ENCODE measurements at places on chromosomes 7 and 10. TPM values are rescaled to one million over a fixed set of nuclear protein-coding genes. Genes with fewer than 3 reads are reported as not detected.

DNA sequence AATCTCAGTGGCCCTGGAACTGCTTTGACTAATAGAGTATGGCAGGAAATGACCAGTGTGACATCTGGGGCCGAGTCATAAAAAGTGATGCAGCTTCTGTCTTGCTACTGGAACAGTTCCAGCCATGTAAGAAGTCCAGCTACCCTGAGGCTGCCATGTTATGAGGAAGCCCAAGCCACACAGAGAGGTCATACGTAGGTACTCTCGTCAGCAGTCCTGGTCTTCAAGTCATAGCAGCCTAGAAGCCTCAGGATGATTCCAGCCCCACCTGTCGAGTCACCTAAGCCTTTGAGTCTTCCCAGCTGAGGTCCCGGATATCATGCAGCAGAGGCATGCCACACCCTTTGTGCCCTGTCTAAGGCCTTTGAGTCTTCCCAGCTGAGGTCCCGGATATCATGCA lies 92.1 kb downstream of the PPP1R3C start:
- no peak overlapping the region for H3K4me3 ChIP-seq
- DNase-seq = no peak
- peaks cover 6% of the 10 kb centered on the region for H3K27me3 ChIP-seq
- no peak overlapping the region for H3K27ac ChIP-seq

DNA sequence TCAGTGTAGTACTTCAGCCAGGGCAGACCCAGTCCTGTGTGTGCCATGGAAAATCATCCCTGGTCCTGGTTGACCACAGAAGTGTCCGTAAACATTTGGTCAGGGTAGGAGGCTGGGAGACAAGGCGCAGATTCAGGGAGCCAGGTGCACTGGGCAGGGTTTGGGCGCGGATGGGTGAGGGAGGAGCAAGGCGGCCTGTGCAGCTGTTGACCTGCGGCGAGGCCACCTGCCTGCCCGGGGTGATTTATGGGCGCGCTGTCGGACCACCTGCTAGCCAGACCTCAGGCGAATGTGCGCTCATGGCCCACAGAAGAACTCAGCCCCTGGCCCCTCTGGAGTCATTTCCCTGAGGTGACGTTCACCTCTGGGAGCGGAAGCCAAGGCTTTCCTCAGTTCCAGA lies 6.6 kb downstream of the SFRP5 start:
- peaks cover 8% of the 10 kb centered on the region for H3K27me3 ChIP-seq
- no peak for DNase-seq
- H3K36me3 ChIP-seq = peaks cover 16% of the 10 kb centered on the region
- H3K4me1 ChIP-seq = peaks cover 5% of the 10 kb centered on the region
- no peak overlapping the region for H3K4me3 ChIP-seq
- H3K27ac ChIP-seq = no peak overlapping the region

The FAM13C gene
- not detected for total RNA-seq

- peak overlapping the region; percentile 25 for H3K27ac ChIP-seq
- DNase-seq = no peak
- H3K4me3 ChIP-seq = no peak overlapping the region
These were observed 19.6 kb upstream of the ASCC1 start for GRCh38 chr10:72235544-72236279.

DNA sequence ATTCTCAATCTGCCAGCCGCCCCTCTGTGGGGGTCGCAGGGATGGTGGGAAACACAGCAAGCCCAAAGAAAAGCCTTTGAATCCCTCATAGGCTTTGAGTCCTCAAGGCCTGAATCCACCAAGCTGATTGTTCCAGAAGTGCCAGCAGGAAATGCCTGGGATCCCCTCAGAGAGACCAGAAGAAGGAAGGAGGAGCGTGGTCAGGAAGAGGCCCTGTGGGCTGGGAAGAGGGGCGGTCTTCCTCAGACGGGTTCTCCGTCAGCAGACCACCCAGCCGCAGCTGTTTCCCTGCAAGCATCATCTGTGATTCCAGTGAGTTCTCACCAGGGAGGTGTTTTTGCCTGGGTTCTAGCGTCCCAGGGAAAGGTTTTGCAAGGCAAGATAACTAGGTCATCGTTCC lies 190.0 kb upstream of the KLF6 start:
- H3K4me1 ChIP-seq = peaks cover 40% of the 10 kb centered on the region
- no peak overlapping the region for H3K27ac ChIP-seq
- peaks cover 39% of the 10 kb centered on the region for H3K36me3 ChIP-seq
- no peak overlapping the region for H3K4me3 ChIP-seq
- H3K27me3 ChIP-seq = no peaks in the 10 kb centered on the region

DNA sequence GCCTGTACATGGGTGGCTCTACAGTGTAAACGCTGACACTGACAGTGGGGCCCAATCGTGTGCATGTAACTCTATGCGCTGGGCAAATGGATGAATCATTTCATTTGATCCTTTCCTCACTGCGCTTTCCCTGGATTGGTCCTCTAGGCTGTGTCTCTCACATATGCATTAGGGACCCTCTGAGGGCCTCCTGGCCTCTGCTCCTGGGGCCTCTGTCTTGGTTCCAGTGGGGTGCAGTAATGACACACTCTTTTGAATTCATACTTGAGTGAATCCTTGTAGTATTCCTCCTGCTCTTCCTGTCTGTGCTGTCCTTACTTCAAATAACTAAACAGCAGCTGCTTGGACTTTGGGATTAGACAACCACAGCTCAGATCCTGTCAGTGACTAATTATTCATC lies 176.5 kb upstream of the ADO start:
- no peak overlapping the region for H3K4me3 ChIP-seq
- H3K4me1 ChIP-seq = peaks cover 16% of the 10 kb centered on the region
- peak; percentile 15 for DNase-seq
- peaks cover 2% of the 10 kb centered on the region for H3K36me3 ChIP-seq
- no peaks in the 10 kb centered on the region for H3K27me3 ChIP-seq

DNA sequence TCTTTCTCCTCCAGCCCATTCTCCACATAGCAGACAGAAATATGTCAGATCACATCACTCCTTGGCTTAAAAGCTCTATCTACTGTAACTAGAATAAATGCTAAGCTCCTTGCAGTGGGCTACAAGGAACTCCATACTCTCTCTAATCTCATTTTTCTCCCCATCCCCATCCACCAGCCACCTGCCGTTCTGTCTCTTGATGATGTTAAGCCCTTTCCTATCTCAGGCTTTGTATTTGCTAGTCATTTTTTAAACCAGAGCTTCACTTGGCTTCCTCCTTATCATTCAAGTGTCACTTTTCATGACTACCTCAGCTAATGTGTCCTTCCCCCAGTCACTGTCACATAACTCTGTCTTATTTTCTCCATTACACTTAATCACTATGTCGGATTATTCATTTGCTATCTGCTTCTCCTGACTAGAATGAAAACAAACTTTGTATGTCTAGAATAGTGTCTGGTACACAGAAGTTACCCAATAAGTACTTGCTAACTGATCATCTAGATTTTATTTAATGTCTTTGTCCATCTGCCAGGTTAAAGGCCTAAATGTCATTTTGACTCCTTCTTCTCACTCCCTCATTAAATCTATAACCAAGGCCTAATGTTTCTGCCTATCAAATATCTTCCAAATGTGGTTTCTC lies 87.2 kb upstream of the RPA3 start:
- no peaks in the 10 kb centered on the region for H3K4me1 ChIP-seq
- no peaks in the 10 kb centered on the region for H3K27me3 ChIP-seq
- no peak for DNase-seq
- no peak overlapping the region for H3K4me3 ChIP-seq

- no peak overlapping the region for H3K27ac ChIP-seq
- H3K4me3 ChIP-seq = no peak overlapping the region
- peaks cover 26% of the 10 kb centered on the region for H3K4me1 ChIP-seq
- peaks cover 9% of the 10 kb centered on the region for H3K36me3 ChIP-seq
- no peak for DNase-seq
These were observed 228.0 kb downstream of the EXOC4 start for GRCh38 chr7:133480868-133481267.

GRCh38 chr10:104045151-104046089 lies 40.3 kb downstream of the COL17A1 start:
- no peak for DNase-seq

The ATRNL1 gene
- total RNA-seq = not detected

DNA sequence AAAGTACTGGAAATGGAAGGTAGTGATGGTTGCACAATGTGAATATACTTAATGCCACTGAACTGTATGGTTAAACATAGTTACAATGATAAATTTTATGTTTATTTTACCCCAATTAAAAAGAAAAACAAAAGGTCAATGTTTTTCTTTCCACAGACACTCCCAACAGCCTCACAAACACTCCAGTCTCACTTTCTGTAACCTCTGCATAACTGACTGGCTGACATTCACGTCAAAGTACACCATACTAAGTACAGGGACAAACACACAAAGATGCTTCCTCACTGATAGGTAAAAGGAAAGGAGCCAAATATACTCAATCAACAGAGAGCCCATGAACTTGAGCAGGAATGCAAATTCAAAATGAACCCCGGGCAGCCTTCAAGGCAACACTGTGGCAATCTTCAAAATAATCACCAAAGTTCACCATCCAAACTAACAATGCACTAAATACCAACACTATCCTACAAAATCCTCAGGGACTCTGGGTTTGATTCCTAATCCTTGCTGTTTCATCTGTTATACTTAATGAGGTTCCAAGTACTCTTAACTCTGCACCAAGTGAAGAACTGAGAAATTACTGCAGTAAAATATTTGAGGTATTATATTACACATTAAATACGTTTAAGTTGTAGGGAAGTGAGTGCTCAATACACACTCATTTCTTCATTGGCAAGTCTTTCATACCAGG lies 90.8 kb downstream of the ARMH3 start:
- H3K36me3 ChIP-seq = peaks cover 31% of the 10 kb centered on the region
- H3K4me3 ChIP-seq = no peak overlapping the region
- DNase-seq = no peak

- no peaks in the 10 kb centered on the region for H3K27me3 ChIP-seq
- H3K27ac ChIP-seq = peak overlapping the region; percentile 21
- H3K4me3 ChIP-seq = no peak overlapping the region
These were observed 74.8 kb downstream of the DNAJB6 start for GRCh38 chr7:157411580-157411979.

- peaks cover 4% of the 10 kb centered on the region for H3K4me1 ChIP-seq
- H3K27me3 ChIP-seq = peaks cover 28% of the 10 kb centered on the region
- no peak for DNase-seq
- no peaks in the 10 kb centered on the region for H3K36me3 ChIP-seq
These were observed at the start of gene TNS3 for GRCh38 chr7:47581804-47582763. TSS of gene TNS3 (minus strand) at chr7:47582111. CDS start at chr7:47439636, 142,475 bp downstream.

DNA sequence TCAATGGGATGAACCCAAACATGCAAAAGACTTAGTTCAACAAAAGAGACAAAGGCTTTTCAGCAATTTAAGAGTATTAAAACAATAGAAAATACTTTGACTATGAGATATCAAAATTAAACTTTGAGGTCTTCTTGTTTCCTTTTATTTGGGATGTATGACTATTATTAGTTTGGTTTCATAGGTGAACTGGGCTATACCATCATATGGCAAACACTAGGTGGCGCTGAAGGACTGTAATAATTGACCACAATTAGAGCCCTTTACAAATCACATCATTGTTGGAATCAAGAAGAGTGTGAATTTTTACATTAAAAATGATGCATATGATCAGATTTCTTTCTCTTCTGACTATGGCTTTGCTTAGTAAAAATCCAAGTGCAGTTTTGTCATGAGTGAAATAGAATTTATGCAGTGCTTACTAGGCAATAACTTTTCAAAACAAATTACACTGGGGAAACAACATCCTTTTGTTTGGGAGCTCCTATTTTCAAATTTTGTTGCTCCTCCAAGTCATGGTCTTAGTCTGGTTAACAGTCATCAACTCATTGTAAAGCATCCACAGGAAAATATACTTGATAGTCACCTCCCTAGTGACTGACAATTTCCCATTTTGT lies 14.7 kb upstream of the NXPH1 start:
- peak; percentile 65 for DNase-seq
- no peak overlapping the region for H3K27ac ChIP-seq
- H3K4me3 ChIP-seq = no peak overlapping the region
- H3K4me1 ChIP-seq = no peaks in the 10 kb centered on the region

DNA sequence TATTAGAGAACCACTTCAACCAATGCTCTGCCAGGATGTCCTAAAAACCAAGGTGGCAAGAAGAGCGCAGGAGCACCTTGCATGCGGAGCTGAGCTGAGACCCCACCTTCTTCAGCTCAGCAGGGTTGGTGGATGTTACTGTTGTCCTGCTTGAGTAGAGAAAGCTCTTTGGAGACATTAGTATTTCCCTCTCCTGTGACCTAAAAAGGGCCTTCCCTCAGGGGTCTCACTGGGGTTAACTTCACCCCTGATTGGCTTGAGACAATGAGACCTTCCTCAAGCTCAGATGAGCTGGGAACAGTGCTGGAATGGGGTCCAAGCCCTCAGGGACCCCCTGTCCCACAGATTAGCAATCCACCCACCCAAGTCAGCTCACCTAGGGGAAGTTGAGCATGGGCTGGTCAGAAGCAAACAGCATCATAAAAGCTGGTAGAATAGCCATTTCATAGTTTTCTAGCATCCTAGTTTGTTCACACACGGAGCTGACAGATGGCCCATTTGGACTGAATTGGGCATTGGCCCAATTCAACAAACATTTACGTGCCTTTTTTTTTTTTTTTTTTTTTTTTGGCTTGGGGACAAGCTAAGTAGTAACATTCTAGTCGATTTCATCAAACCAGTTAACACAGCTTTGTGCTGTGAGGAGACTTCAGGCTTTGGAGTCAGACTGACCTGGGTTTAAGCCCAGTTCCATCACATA lies 100.6 kb upstream of the HABP2 start:
- peaks cover 18% of the 10 kb centered on the region for H3K27me3 ChIP-seq
- no peaks in the 10 kb centered on the region for H3K36me3 ChIP-seq
- H3K4me1 ChIP-seq = no peaks in the 10 kb centered on the region
- no peak for DNase-seq

The GPR15LG gene
- not detected for total RNA-seq

DNA sequence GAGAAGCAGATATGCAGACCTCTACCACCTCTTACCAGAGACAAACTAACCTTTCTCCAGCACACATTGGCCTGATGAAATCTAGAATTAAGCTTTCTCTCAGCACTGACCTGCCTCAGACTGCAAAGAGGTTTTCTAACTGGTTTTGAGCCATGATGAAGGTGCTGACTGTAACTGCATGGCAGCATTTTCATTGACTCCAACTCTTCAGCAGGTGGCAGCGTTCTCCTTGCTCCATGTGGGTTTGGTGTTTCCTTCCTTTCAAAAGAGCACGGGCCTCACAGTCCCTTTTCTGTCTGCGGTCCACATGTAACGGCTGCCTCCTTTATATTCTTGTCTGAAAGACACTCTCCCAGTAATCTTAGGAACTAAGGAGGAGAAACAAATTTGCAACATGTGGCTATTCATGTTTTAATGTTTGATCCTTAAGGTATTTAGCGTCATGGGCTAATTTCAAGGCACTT lies 12.6 kb downstream of the KLLN start:
- H3K27ac ChIP-seq = no peak overlapping the region
- peaks cover 2% of the 10 kb centered on the region for H3K36me3 ChIP-seq
- no peaks in the 10 kb centered on the region for H3K27me3 ChIP-seq
- peak; percentile 74 for DNase-seq

Measured in activated CD8-positive, alpha-beta T cell treated with anti-CD3 and anti-CD28 coated beads, Interleukin-2, amount 10 ng/mL, durations not matched to agents 7 days and 5 days (primary cell).